ENCODE measurements at places on chromosomes 2 and 18. TPM values are rescaled to one million over a fixed set of nuclear protein-coding genes. Genes with fewer than 3 reads are reported as not detected.

UGT1A5 gene
- not detected for total RNA-seq

SMYD1 gene
- 39.6 TPM for total RNA-seq

SLC39A6 gene
- total RNA-seq: 31.6 TPM

NYAP2 gene
- total RNA-seq: not detected

- no peak for DNase-seq
These were observed 210.6 kb downstream of the ZNF521 start for GRCh38 chr18:25141399-25141798.

DNA sequence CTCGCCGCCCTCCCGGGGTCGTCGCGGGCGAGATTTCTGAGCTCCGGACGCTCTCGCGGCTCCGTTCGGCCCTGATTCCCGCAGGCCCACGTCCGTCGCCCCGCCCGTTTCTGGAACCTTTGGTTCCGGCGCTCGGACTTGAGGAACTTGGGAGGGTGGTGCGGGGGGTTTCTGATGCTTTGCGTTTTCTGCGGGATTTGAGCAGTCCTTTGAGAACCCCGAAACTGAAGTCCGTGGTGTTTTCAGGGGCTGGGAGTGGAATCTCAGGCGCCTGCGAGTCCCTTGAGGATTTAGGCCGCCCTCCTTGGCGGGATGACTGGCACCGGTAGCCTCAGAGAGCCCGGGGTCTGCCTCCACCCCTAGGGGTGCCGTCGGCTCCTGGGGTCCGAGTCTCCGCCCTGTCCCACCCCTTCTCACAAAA, 336 bp downstream of the THNSL2 start:
- peak; percentile 67 for DNase-seq

GRCh38 chr2:45902781-45903375, 251.4 kb downstream of the PRKCE start:
- DNase-seq: no peak

- no peak for DNase-seq
These were observed 26.8 kb downstream of the RHBDD1 start for GRCh38 chr2:226862623-226863022.

- DNase-seq: no peak
These were observed 82.1 kb downstream of the RNF144A start for GRCh38 chr2:6999211-6999877.

GRCh38 chr2:181781078-181781786, 100.9 kb upstream of the NEUROD1 start:
- no peak for DNase-seq

GRCh38 chr2:124162256-124162655, 137.2 kb downstream of the CNTNAP5 start:
- no peak for DNase-seq

- no peak for DNase-seq
These were observed 79.2 kb downstream of the BARD1 start for GRCh38 chr2:214730248-214730647.
